ENCODE measurements at places on chromosomes 13 and 19.

DNA sequence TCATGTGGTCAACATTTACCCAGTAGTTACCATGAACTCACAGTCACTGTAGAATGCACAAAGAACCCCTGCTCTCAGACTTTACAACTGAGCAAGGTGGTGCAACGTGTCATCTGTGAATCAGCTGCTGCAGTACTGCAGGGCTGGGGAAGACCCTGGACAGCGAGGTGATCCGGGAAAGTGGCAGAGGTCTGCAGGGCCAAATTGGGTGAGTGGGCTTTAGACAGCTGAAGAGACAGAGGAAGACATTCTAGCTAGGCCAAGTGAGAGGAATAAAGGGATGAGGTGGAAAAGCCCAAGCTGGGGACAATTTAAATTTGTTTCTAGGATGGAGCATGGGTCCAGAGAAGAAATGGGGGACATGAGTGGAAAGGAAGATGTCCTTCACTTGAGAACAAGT is 270.5 kb downstream of the DCLK1 start:
- no peak for DNase-seq

GRCh38 chr19:658916-659839 is 3.8 kb downstream of the RNF126 start:
- no peak for DNase-seq

DNA sequence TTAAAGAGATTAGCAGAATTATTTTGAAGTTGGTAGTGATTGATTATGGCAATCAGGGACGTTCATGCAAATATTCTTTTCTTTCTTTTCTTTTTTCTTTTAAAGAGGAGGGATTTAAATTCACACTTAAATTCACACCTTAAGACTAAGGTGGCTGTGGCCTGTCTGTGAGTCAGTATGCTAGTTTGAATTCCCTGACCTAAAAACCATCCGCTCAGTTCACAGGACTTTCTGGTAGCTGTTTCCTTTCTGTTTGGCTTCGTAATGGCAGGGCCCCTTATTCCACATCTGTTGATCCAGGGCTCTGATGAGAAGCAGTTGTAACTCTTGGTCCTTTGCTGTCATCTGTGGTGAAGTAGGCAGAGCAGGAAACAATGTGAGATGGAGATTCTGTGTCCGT is 7.5 kb downstream of the TNFSF11 start:
- no peak for DNase-seq

DNA sequence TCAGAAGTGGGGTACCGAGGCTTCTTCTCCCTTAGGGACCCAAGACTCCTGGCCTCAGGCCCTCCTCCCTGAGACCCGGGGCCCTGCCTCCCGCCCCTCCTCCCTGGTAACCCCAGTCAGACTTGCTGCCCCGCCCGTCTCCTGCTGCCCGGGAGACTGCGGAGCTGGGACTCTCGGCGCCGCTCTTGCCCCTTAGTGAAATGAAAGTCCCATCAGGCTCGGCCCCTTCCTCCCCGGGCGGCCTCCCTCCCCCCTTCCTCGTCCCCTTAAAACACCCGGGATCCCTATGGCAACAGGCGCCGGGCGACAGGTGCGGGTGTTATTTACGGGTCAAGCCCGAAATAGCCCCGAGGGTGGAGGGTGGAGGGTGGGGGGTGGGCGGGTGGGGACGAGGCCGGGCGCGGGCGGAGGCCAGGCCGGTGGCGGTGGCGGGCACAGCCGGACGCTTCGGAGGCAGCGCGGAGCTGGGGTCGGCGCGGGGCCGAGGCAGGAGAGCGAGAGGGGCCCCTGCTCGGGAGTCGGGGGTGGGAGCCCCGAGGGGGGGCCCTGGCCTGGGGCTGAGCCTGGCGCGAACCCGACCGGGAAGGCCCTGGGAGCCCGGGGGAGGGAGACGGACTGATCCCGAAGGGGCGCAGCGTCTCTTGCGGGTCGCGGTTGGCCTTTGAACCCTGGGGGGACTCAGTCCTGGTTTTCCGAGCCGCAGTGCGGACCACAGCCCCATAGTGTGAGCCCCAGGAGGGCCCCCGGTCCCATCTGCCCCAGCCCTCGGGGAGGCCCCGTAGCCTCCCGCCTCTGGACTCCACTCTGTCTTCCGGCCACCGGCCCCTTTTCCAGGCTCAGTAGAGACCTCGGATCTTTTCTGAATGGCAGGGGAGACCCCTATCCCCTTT is at the start of gene CACNG6:
TSS of gene CACNG6 (plus strand) at position 414 of the 890 bp plus-strand sequence. CDS start 1,241 bp downstream, outside the sequence.
- DNase-seq: no peak

- no peak for DNase-seq
Observed at GRCh38 chr13:20499986-20500385, 25.7 kb downstream of the CRYL1 start.

- no peak for DNase-seq
Observed at GRCh38 chr13:110415669-110416068, 108.6 kb downstream of the COL4A2 start.

- no peak for DNase-seq
Observed at GRCh38 chr13:29844441-29844840, 6.0 kb downstream of the UBL3 start.

DNA sequence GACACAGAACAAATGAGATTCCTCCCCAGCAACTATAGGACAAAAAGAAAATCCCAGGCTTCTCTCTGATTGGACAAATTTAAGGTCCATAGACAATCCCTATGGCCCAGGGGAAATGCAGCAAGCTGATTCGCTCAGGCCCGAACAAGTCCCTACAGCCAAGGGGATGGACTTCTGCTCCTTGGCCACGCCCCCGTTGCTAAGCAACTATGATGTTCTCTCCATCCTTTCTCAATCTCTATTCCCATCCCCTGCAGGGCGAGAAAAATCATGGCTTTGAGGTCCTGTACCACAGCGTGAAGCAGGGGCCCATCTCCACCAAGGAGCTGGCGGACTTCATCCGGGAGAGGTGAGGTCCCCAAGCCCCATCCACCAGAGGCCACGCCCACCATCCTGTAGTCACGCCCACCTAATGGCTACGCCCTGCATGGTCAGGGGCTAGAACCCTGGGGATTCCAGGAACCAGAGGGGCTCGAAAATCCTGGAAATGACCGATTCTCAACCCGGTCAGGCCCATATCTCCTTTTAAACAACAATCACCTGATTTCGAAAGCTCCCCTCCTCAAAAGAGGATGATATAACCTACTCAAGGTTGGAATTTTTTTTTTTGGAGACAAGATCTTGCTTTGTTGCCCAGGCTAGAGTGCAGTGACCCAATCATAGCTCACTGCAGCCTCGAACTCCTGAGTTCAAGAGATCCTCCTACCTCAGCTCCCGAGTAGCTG is 11.4 kb downstream of the FCHO1 start:
- DNase-seq: peak; percentile 95

GRCh38 chr13:50916701-50917184 is 7.2 kb downstream of the RNASEH2B start:
- DNase-seq: no peak

DNA sequence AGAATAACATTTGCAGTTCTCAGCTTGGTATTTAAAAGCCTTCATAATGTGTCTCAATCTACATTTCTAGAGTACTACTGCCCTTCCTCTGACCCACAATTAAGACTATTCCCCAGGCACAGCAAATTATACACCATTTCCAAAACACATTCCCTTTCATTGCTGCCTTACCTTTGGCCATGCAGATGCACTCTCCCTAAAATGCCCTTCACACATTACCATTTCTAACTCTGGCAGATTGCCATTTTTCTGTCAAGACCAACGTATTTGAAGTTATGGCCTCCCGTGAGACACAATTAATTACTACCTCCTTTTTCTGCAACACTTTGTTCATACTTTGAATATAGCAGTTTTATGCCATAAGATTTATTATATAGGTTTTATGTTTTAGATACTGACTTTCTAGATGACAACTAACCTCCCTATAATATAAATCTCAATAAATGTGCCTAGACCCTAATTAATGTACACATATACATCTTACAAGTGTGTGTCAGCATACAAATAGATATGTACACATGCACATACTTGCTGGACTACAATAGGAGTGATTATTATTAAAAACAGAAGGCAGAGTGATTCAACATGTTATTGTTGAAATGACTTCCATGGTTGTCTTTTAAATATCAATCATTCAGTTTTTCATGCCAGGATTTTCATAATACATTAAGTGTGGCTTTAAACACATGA is 2902.5 kb downstream of the PCDH9 start:
- DNase-seq: no peak

DNA sequence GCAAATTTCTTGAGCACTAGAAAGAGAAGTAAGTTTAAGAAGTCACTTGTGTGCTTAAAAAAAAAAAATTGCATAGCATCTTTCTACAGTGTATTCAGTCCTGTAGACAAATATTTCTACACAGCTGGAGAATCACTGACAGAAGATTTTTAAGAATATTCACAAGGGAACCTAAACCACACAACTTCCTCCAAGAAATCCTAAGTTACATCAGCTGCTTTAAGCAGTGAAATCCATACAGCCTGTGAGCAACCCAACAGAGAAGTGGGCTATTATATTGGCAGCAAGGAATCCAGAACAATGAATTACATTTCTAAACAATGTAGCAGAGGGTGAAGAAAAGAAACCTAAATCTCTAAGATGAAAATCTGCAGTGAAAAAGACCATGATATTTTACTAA is 1.5 kb downstream of the DOCK9 start:
- no peak for DNase-seq

- no peak for DNase-seq
Observed at GRCh38 chr13:93646245-93646644, 419.6 kb downstream of the GPC6 start.

DNA sequence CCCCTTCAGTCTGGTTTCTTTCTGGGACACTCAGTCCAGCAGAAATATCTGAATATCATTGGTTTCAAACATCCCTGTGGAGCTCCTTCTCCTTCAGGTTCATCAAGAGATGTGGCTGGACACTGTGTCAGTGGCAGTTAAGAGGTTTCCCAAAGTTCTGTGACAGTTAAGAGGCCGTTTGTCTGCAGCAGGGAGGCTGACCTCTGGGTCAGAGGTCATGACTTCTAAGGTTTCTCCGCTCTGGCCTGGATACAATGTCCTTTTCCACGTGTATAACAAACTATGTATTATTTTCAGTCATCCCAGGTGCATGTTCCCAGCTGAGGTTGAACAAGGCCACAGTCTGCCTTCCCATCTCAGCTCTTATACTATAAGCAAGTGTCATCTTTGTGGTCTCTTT is 174.9 kb downstream of the B3GLCT start:
- DNase-seq: no peak

DNA sequence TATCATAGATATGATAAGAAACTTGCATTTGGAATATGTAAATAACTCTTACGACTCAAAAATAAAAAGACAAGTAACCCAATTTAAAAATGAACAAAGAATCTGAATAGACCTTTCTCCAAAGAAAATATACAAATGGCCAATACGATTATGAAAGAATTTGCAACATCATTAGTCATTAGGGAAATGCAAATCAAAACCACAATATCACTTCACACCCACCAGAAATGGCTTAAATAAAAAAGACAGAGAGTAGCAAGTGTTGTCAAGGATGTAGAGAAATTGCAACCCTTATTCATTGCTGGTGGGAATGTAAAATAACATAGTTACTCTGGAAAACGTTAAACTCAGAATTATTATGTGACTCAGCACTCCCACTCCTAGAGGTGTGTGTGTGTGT is 226.6 kb upstream of the MAB21L1 start:
- DNase-seq: no peak

DNA sequence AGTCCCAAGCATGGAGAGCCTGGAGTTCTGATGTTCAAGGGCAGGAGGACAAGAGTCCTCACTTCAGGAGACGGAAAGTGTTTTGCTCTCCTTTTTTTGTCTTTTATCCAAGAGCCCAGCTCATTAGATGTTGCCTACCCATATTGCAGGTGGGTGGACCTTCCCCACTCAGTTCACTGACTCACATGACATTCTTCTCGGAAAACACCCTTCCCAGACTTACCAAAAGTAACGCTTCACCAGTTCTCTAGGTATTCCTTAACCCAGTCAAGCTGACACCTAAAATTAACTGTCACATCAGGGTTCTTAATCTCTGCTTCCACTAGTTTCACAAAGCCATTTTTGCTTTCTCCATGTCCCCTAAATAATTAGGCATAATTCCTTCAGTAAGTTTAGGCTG is 2215.4 kb upstream of the PCDH20 start:
- DNase-seq: no peak

DNA sequence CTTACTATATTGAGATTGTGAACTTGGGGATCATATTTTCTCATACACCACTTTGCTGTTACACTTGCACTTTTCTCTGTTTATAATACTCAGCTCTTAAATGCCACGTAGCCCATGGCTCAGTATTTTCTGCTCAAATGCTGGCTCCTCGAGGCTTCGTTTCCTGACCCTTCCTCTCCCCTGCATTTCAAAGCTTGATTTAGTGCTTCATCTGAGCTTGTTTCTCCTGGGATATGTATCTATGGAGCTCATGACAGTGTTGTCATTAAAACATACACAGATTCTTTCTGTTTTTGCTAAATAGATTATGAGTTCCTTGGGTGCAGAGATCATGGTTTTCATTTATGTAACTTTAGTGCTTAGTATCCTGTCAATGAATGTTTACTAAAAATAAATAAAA is 11.4 kb downstream of the CSNK1A1L start:
- no peak for DNase-seq

DNA sequence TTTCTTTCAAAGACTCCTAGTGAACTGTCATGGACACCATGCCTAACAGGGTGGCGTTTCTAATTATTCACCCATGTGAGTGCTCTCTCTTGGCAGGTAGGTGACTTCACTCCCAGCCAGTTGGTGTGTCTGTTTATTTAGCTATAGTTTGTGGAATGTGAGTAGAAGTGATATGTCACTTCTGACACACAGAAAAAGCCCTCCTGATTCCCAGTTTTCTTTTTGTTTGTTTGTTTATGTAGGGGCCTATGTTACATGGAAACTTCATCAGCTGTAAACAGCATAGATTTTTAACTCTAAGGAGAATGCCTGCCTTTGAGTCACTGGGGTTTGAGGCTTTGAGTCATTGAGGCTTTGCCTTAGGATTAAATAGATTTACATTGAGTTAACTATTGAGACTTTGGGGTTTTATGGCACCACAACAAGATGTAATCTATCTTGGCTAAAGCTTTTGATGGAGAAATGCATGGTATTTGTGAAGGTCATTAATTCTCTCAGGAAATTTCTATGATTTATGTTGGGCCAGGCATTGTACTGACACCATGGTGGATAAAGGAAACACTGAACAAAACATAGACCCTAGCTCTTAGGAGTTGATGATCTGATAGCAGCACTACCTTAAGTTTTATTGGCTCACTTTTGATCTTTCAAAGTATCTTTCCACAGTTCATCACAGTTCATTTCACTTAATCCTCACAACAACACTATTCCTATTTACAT is 45.3 kb downstream of the UFM1 start:
- DNase-seq: no peak

- DNase-seq: no peak
Observed at GRCh38 chr13:112061367-112062061, 5.4 kb upstream of the SOX1 start.
